Cardiac ventricle fibroblast (primary cell): ENCODE measurements at places on chromosomes 2 and 18. TPM values are rescaled to one million over a fixed set of nuclear protein-coding genes. Genes with fewer than 3 reads are reported as not detected.

The GKN1 gene
- total RNA-seq: not detected in 2 replicates

The TFPI gene
- total RNA-seq: 325 and 346 TPM in 2 replicates

The TM4SF20 gene
- not detected in 2 replicates for total RNA-seq

The SP140L gene
- total RNA-seq: 5.8 and 7.1 TPM in 2 replicates

The MZT2B gene
- total RNA-seq: 152 and 168 TPM in 2 replicates

The EGR4 gene
- total RNA-seq: not detected in 2 replicates

The EFEMP1 gene
- total RNA-seq: 6,372 and 7,140 TPM in 2 replicates

The BUB1 gene
- total RNA-seq: 2.2 and 2.5 TPM in 2 replicates

The CXCR2 gene
- not detected in 2 replicates for total RNA-seq

The CTDSP1 gene
- 64.1 and 77.1 TPM in 2 replicates for total RNA-seq

The NPHP1 gene
- 0.73 and 1.7 TPM in 2 replicates for total RNA-seq

The TEKT4 gene
- total RNA-seq: not detected in 2 replicates

The DAW1 gene
- 2.8 and 3.4 TPM in 2 replicates for total RNA-seq

The LYPD6 gene
- not detected in 2 replicates for total RNA-seq

The ALPI gene
- not detected in 2 replicates for total RNA-seq

The STARD6 gene
- total RNA-seq: not detected in 2 replicates

The MPP4 gene
- 0.62 and 1.0 TPM in 2 replicates for total RNA-seq

The C1GALT1C1L gene
- total RNA-seq: 0.25 and 0.39 TPM in 2 replicates

The GPR39 gene
- 0.06 and 0.34 TPM in 2 replicates for total RNA-seq

The WDR54 gene
- 19.8 and 20.9 TPM in 2 replicates for total RNA-seq

The NFE2L2 gene
- 232 and 237 TPM in 2 replicates for total RNA-seq

The ZAP70 gene
- total RNA-seq: not detected in 2 replicates

The TTL gene
- total RNA-seq: 19.6 and 23.7 TPM in 2 replicates

The SNTG2 gene
- total RNA-seq: 0.78 TPM in 1 of 2 replicates, not detected in the other

The ADD2 gene
- 0.05 TPM in 1 of 2 replicates, not detected in the other for total RNA-seq

The TANC1 gene
- total RNA-seq: 30.8 and 33.6 TPM in 2 replicates

The EVA1A gene
- 14.4 and 19.0 TPM in 2 replicates for total RNA-seq

The ANKAR gene
- 1.4 and 5.7 TPM in 2 replicates for total RNA-seq

The SP5 gene
- total RNA-seq: not detected in 2 replicates

The TNFRSF11A gene
- total RNA-seq: under 0.01 and 0.29 TPM in 2 replicates

The RUFY4 gene
- not detected in 2 replicates for total RNA-seq

The SOWAHC gene
- 12.4 and 13.6 TPM in 2 replicates for total RNA-seq

The TUBA3D gene
- not detected in 2 replicates for total RNA-seq

The RIT2 gene
- total RNA-seq: not detected in 2 replicates

The CFAP65 gene
- 0.34 TPM in 1 of 2 replicates, not detected in the other for total RNA-seq

The ADRA2B gene
- 4.4 and 4.8 TPM in 2 replicates for total RNA-seq

The CENPA gene
- 0.87 and 1.9 TPM in 2 replicates for total RNA-seq
